T-helper 22 cell (primary cell): ENCODE measurements at places on chromosomes 2 and 18.

GRCh38 chr2:1730015-1730927 lies 14.0 kb downstream of the PXDN start:
- DNase-seq = no peak

DNA sequence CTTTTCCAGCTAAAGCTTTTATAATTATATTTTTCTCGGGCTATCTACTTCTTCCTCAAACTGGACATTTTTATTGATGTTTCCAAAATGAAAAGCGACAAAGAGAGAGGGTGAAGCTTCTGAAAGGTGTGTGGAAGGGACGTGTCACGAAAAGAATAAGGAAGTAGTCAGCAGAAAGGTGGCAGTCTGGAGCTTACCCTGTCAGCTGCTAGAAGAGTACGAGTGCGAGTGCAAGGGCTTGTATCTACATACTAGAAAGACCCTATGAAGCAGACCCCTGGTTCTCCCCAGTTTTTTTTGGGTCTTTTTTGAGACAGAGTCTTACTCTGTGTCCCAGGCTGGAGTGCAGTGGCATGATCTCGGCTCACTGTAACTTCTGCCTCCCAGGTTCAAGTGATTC lies 14.6 kb downstream of the FHL2 start:
- DNase-seq = no peak

- DNase-seq = no peak
These were observed 6.9 kb upstream of the LIMS2 start for GRCh38 chr2:127681976-127682857.

DNA sequence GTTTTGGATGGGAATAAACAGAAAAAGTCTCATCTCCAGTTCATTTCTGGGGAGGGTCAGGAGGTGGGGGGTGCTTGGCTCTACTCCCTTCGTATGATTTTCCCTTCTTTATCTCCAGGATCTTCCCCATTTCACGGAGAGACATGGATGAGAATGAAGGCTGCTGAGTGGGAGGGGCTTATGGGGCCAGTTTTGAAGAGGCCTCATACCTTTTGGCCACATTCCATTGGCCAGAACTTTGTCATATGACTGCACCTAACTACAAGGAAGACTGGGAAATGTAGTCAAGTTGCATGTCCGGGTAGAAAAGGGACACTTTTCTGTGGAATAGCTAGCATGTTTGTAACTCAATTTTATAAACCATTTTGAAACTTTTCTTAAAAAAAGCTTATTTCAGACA lies 117.6 kb downstream of the NEDD4L start:
- no peak for DNase-seq

- DNase-seq = no peak
These were observed 31.3 kb upstream of the CDH2 start for GRCh38 chr18:28208268-28208667.

DNA sequence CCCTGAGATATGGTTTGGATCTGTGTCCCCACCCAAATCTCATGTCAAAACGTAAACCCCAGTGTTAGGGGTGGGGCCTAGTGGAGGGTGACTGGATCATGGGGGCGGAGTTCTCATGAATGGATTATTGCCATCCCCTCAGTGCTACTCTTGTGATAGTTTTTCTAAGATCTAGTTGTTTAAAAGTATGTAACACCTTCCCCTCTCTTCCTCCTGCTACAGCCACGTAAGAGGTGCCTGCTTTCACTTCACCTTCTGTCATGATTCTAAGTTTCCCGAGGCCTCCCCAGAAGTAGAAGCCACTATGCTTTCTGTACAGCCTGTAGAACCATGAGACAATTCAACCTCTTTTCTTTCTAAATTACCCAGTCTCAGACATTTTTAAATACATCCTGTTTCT lies 16.9 kb downstream of the PUM2 start:
- DNase-seq = no peak

DNA sequence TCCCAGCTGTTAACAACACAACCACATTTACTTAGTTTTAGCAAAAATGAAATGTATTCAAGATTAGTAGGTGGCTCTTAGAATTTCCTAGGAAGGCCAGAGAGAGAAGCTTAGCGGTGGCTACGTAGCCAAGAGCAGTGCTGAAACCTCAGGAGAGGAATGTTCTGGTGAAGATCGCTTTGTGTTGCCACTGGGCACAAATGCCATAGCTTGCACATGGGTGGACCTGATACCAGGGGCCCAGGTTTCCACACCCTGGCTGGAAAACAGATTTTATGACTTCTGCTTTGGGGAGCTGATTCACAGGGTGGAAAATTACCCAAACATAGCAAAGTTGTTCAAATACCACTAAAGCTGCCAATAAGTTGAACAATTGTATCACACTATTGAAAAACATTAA lies 43.4 kb downstream of the THUMPD2 start:
- DNase-seq = no peak

DNA sequence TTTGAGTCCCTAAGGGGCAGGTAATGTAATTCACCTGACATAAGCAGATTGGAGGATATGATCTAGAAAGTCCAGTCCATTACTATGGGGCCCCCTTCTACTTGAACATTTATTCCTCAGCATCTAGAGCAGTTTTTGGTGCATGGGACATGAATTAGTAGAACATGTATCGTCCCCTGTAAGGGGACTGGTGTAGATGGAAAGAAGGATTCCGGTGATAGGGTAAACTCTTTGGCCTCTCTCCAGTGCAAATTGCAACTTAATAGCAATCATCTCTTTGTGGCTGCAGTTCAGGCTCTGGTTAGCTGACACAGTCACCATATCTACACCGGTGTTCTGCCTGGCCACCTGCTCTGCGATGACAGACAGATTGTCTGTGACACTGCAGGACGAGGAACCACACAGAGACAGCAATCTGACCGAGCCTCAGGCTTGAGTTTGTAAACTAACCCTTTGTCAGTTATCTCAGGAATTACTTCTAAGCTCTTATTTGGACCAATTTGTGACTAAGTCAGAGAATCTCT lies 6.4 kb upstream of the SLC8A1 start:
- no peak for DNase-seq

GRCh38 chr18:6947338-6948030 lies 170.1 kb downstream of the LAMA1 start:
- no peak for DNase-seq

DNA sequence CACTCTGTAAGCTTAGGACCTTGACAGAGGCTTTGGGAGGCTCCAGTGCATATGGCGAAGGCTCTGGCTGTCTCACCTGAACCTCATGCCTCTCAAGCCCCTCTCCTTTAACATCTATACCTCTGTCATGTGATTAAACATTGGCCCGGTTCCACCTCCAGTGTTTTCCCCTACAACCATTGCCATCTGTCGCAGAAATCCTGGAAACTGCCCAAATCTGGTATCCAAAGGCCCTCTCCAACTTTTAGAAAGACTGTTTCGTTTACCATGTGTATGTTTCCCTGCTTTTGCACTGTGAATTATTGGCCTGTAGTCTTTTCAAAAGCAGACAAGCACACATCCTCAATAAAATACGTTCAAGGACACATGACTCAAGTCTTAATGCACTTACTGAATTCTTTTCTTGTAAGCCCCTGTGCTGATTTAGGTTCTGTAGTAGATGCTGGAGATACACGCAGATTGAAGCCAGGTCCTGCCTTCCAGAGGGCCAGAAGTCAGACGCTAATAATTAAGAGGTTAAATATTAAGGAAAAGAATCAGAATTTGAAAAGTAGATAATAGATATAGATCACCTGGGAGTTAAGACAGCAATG lies 386.4 kb upstream of the SLC14A2 start:
- no peak for DNase-seq

DNA sequence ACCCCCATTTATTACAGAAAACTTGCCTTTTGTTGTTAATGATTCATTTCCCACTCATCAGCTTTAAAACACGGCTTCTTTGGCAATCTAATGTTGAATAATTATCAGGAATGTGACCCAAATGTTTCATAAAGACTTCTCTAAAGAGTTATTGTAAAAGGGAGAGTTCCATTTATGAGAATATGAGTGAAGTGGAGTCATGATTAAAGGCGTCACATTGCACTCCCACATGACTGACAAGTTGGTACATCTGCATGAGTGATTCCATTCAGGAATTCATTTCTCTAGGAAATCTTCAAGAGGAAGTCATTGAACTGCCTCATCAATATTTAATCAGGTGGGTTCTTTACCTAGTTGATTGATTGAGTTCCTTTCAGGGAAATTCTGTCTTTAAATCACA lies 184.8 kb downstream of the LNPK start:
- no peak for DNase-seq

- peak; percentile 28 for DNase-seq
These were observed 34.9 kb downstream of the RAB10 start for GRCh38 chr2:26068602-26069298.

GRCh38 chr18:9066817-9067306 lies 35.6 kb upstream of the NDUFV2 start:
- DNase-seq = no peak

DNA sequence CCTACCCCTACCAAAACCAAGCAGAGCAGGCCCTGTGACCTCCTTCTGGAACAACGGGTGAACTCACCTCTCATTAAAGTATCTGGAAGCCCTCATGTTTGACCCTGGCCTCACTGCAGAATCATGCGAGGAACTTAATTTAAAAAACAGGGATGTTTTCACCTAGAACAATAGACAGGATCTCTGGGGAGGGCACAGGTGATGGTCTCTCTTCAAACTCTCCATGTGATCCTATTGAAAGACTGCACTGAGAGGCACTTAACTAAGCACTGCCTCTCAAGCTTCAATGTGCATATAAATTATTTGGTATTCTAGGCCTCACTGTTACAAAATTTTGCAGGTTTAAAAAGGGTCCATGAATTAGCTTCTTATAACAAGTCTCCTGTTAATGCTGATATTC lies 7.5 kb downstream of the ZNF519 start:
- no peak for DNase-seq

GRCh38 chr18:58091099-58091611 lies 47.1 kb downstream of the NEDD4L start:
- DNase-seq = no peak

DNA sequence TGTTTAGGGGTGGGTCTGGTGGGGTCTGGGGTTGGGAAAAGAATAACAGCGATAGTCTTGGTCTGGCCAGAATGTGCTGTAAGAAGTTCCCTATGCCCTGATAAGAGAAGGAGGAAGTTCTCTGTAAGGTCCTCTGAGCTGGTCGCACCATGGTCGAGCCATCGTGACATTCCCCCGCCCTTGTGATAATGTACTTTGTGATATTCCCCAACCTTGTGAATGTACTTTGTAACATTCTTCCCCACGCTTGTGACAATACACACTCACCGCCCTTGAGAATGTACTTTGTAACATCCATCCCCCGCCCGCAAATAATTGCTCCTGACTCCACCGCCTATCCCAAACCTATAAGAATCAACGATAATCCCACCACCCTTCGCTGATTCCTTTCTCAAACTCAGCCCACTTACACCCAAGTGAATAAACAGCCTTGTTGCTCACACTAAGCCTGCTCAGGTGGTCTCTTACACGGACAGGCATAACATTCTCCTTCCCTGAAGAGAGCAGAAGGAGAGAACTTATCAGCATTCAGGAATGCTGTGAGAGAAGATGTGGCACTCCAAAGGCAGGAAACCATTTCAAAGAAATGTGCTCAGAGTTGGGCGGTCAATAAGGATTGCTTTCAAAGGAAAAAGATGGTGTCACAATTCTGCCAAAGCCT lies 17.8 kb upstream of the DUSP19 start:
- no peak for DNase-seq

- no peak for DNase-seq
These were observed 150.9 kb upstream of the KCNH7 start for GRCh38 chr2:162989507-162989906.

DNA sequence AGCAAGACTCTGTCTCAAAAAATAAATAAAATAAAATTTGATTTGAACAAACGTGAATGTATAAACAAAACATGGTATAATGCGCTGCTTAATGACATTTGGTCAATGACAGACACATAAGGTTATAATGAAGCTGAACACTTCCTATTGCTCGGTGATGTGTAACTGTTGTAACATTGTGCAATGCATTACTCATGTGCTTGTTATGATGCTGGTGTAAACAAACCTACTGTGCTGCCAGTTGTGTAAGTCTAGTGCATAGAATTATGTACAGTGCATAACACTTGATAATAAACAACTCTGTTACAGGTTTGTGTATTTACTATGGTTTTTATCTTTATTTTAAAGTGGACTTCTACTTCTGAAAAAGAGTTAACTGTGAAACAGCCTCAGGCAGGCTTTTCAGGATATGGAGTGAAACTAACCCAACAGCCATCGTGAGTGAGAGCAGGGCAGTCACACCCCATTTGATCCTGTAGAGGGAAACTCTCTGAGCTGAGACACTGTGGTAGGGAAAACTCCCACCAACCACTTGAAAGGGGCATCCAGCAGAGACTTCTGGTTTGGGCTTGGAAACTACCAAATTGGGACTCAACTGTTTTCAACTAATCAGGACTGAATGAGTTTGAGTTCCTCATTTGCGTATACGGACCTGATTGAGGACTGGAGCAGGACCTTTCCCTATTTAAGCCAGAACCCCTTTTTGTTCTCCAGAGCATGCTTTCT lies 8.7 kb upstream of the RPRD1A start:
- DNase-seq = no peak

GRCh38 chr18:74869904-74870863 lies 272.5 kb downstream of the ZNF407 start:
- no peak for DNase-seq

- no peak for DNase-seq
These were observed 810.1 kb upstream of the POU3F3 start for GRCh38 chr2:104043864-104044263.

DNA sequence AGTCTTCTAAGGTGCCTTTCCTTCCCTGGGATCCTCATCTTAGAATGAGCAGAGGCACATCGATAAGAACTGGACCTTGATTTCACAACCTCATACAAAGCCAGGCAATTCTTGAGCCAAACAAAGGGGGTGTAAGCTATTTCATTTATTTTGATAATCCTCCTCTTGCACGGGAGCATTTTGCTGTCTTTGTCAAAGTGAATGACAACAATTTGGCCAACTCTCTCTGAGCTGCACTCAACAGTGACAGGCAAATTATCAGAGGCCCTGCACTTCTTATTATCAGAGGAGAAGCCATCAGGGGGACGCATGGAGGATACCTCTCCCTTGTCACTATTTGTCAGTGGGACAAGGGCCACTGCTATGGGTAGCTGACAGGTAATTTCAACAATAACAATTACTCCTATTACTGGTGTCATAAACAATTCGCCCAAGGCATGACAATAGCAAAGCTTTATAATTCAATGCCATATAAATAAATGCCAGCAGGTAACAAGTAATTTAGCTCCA lies 260.4 kb downstream of the MEIS1 start:
- no peak for DNase-seq

- DNase-seq = no peak
These were observed 47.1 kb downstream of the STRN start for GRCh38 chr2:36919041-36919837.

- no peak for DNase-seq
These were observed 2.5 kb upstream of the EGR4 start for GRCh38 chr2:73295751-73296400.

- peak; percentile 91 for DNase-seq
These were observed 95.1 kb downstream of the ZFP36L2 start for GRCh38 chr2:43131051-43131889.

- DNase-seq = no peak
These were observed 12.3 kb downstream of the CROCC2 start for GRCh38 chr2:240918258-240919091.

DNA sequence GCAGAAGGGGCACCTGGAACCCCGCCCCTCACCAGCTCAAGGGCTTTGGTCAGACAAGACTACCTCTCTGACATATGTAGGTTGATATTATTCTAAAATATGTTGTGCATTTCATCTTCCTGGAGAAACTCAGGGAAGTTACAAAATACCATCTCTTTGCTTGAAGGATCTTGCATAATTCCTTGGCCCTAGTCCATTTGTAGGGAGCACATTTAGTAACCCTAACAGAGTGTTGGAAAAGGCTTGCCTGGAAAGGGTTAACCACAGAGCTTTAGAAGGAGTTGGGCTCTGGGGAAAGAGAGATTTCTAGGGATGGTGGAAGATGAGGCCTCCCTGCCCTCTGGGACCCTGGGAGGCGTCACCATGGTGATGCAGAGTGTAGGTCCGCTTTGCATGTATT lies 143.0 kb upstream of the SLC1A4 start:
- no peak for DNase-seq
